ENCODE measurements at places on chromosomes 2 and 18. TPM values are rescaled to one million over a fixed set of nuclear protein-coding genes. Genes with fewer than 3 reads are reported as not detected.

PFN4 gene
- total RNA-seq: 0.28 TPM

REG1A gene
- total RNA-seq: not detected

STARD6 gene
- 0.28 TPM for total RNA-seq

CHST10 gene
- total RNA-seq: 8.3 TPM

SOWAHC gene
- 4.8 TPM for total RNA-seq

OR6B2 gene
- not detected for total RNA-seq

GRCh38 chr18:50044402-50044801 lies 150.5 kb downstream of the MYO5B start:
- no peak for DNase-seq

DNA sequence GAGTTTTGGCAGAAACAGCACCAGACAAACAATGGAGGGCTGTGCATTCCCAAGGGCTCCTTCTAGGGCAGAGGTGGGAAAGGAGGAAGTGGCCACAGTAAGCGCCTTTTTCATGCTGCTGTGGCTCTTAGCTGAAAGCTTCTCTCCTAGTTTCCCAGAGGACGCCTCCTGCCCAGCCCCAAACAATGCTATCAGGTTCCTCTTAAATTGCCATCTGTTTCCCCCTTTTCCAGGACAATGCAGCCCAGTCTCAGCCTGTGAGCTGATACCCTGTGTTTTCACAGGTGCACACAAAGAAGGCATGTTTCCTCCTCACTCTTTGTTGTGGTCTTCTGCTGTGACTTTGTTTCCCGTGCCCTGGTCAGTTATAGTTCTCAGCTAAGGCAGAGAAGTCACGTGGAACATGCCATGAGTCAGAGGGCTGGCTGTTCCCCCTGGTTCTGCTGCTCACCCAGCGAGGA lies 5.4 kb upstream of the FAM124B start:
- no peak for DNase-seq

GRCh38 chr18:43893001-43893637 lies 615.8 kb upstream of the SYT4 start:
- peak; percentile 92 for DNase-seq

GRCh38 chr18:48848641-48849143 lies 102.1 kb downstream of the SMAD7 start:
- DNase-seq: no peak

GRCh38 chr18:36127836-36128529 lies 1.2 kb downstream of the SLC39A6 start:
- DNase-seq: peak; percentile 69

GRCh38 chr2:176399074-176399598 lies 129.9 kb downstream of the MTX2 start:
- no peak for DNase-seq

Data from IMR-90 (cell line).